Activated CD4-positive, alpha-beta T cell treated with anti-CD3 and anti-CD28 coated beads for 1 hour (primary cell): ENCODE measurements at places on chromosomes 12 and 14.

DNA sequence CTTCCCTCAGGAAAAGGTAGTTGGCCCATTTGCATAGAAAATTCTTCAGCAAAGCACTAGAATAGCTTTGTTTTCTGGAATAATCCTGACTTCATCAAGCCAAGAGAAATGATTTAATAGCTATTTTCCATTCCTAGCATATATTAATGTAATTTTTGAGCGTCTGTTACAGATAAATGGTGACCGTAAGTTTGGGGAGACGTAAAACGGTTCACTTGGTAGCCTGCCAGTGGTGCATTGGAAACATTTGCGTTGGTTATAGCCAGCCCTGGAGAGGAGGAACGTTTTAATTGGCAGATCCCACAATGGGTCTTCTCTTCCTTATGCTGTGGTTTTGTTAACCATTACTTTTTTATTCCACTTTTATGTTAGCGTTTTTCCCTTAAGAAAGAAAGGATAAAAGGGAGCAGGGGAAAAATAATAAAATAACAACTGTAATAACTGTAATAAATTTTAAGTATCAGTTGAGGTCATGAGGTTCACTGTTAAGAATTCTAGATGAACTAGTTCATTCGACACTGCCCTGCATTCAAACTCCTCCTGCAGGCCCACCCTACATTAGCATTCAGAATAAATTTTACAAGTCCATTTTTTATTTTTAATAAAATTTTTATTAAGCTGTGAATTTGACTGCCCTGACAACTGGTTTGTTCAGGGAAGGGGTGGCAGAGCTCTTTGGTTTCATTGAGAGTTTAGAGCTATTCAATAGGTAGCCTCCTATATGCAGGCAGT, 300.7 kb downstream of the ERC1 start:
- no peak for DNase-seq

DNA sequence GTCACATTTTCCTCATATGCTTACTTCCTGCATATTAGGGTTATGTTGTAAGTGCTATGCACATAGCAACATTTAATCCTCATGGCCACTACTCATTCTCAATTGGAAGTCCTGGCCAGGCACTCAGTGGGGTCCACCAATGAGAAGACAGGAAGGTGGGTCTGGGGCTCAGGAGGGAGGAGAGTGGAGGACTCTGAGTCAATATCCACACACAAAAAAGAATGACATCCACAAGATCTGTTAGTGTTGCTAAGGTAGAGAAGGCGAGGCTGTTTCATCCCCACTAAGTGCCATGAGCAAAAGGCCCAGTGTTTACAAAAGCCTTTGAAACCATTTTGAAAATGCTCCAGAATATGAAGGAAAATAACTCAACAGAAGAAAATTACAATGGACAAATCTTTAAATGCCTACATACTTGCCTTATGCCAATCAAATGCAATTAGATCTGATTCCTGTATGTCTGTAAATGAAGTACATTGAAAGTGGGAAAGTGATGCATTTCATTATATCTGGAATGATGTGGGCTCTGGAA, 53.9 kb downstream of the EID3 start:
- no peak for DNase-seq

DNA sequence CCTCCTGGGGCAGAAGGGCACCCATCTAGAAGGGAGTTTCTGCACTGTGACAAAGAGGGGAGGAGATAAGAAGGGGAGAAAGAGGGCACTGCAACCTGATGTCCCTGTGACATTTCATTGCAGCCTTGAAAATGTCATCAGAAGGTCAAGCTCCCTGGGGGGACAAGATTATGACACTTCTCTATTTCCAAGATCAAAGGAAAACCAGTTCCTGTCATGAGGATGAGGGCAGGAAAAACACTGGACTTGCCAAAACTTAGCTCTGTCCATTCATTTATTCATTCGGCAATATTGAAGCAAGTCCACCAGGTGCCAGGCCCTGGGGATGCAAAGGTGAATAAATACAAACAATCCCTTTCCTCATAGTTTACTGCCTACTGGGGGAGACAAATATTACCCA, 138.4 kb upstream of the CDKN3 start:
- no peak for DNase-seq

GRCh38 chr12:10688042-10688441, 14.2 kb upstream of the STYK1 start:
- no peak for DNase-seq

DNA sequence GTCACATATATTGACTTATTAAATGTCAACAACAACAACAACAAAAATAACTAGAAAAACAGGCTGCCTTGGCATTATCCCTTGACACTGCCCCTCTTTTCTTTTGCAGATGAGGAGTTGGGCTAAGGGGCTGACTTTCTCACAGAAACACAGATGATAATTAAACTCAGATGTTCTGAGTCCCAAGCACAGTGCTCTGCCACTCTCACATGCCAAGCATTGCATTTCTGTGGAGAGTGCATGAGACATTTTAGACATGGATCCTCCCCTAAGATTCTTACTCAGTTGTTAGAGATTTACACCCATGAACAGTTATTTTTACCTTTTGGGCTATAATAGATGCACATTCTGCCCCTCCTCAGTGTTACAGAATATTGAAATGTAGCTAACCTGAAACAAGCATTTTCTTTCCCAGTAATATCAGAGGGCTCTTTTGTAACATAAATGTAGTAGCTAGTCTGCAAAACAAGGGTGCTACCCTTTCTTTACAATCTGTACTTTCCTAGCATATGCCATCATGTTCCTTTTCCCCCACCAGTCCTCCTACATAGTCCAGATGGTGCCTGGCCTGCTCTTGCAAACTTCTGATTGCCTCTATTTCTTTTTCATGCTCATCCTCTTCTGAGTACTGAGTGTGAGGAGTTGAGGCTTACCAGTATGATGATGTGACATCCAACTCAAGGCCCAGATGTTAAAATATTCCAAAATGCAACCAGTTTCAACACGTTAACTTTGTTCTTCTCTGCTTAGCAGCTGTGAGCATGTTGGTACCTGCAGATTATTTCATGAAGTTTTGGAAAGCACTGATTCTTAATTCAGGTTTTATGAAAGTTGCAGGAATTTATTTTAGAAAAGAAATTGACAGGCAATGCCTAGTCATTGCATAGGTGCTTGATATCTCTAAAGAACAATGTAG, 125.0 kb upstream of the ATP2B1 start:
- no peak for DNase-seq

- DNase-seq = no peak
Measured at GRCh38 chr12:88854260-88854659, 274.0 kb upstream of the KITLG start.

DNA sequence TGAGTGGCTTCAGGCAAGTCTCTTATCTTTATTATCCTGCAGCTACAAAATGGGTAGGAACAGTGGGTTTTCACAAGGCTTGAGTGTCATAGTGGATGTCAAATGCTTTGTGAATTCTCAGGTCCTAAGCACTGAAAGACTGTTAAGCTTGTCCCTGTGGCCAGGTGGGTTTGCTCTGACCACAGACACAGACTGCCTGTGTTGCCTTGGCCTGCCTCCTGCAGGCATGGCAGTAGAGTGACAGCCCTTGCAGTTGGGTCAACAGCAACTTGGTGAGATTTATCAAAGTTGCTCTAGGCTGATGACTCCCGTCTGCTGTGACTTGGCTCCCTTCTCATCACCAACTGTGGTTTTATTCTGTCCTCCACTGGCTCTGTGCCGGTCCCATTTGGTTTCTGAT, 520.0 kb upstream of the CCDC196 start:
- no peak for DNase-seq

DNA sequence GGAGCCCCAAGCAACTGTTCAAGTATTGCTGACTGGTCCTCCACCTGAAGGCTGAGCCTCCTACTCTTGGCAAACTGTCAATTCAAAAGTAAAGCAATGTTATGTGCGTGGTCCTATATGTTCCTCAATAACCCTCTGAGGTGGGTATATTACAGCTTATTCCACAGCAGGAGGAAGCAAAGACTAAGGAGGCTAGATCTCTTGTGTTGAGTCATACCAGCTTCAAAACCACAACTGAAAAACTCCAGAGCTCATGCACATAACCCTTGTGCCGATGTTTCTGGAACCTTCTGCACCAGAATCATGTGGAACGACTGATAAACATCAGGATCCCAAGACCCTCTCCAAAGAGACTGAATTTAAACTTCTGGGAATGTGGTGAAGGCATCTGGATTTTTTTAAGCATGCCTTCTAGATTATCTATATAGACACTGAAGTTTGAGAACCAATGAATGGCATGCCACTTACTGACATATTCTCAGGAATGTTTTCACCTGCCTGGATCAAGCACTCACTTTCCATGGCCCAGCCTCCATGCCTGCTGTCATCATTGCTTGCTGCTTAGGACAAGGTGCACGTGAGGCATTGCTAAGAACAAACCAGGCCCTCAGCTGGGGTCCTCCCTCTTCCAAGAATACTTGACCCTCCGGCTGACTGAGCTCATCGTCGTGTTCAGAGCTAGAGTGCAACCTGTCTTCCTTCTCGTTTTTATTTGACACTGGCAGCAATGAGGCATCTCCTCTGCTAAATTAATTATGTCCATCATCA, 194.7 kb downstream of the BCL11B start:
- DNase-seq = no peak

DNA sequence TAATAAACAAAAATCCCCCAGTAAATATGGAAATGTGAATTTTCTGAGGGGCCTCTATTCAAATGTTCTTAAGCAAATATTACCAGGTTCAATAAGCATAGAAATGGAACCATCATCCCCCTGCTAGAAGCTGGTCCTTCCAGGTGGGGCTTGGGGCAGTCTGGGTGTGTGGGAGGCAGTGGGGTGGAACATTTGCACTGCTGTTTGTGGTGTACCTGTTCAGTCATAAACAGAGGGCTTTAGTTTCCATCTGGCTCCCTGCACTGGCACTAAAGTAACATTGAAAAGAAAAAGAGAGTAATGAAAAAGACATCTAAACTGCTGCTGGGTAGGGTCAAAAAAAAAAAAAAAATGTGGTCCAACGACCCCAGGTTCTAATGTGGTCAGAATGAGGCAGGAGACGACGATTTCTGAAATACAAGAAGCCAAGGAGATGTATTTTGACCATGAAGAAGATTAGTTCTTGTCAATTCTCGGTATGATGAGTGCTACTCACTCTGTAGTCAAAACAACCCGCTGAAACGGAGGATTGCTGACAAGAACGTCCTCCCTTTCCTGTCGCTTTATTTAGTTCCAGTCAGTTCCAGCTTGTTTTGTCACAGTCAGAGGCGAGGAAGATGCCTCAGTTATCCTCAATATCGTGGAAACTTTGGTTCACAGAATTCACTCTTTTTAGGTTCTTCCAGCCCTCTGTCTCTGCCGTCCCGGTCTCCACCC, 44.2 kb upstream of the MANSC4 start:
- no peak for DNase-seq

DNA sequence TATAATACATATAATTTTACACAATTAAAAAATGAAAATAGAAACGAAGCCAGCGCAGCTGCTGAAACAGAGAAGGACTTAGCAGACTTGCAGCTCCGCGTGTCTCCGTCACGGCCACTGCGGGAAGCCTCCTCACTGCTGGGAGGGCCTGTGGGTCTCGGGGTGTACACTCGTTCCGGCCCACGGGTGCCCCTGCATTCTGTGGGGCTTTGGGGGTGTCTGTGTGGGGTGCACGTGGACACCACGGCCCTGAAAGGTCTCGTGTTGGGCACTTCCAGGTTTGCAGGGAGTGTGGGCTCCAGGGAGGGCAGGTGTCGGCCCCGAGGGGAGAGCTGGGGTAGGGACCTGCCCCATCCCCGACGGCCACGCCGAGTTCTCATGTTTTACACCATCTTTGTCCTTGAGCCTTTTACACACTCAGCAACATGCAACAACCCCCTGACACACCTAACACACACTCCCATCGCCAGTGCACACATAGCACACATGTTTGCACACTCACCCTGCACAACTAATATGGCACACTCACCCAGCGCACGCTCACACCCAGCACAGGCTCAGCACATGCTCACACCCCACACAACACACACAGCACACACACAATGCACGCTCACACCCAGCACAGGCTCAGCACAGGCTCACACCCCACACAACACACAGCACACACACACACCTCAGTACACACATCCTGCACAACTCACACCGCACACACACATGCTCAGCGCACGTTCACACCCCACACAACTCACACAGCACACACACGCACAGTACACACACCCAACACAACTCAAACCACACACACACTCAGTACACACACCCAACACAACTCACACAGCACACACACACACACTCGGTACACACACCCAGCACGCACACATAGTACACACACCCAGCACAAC, 36.6 kb downstream of the NOC4L start:
- DNase-seq = no peak

DNA sequence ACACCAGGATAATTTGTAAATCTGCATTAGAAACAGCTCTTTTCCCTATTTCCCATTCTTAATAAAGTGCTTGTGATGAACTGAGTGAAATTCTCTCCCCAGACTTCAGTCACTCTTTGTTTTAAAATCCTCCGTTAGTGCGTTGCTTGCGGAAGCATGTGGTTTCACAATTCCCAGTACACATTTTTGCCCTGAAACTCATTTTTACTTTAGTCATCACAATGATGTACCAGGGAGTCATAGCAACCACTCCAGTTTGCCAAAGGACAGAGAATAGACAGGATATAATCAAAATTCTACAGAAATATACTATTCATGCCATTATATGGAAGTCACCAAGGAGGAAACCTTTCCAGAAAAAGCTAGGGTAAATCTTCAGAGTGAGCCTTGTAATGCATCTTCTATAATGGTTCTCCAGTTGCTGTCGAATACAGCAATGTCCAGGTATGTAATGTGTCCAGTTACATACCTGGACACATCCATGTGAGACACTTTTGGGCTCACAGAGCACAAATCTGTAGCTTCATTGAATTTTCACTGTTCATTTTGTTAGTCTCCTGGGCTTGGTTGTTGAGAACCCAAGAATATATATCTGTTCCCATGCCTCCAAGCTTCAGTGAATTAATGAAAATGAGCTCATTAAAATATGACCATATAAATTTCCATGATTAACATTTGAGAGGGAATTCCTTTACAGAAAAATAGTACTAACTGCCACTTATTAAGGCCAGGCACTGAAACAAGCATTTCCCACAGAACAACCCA, 57.8 kb downstream of the GPR135 start:
- DNase-seq = no peak

- no peak for DNase-seq
Measured at GRCh38 chr12:18296909-18297280, 35.6 kb downstream of the PIK3C2G start.

- peak; percentile 75 for DNase-seq
Measured at GRCh38 chr12:685388-685787, 22.1 kb upstream of the NINJ2 start.
